B cell (primary cell): ENCODE measurements at places on chromosomes 5 and 9. TPM values are rescaled to one million over a fixed set of nuclear protein-coding genes. Genes with fewer than 3 reads are reported as not detected.

DNA sequence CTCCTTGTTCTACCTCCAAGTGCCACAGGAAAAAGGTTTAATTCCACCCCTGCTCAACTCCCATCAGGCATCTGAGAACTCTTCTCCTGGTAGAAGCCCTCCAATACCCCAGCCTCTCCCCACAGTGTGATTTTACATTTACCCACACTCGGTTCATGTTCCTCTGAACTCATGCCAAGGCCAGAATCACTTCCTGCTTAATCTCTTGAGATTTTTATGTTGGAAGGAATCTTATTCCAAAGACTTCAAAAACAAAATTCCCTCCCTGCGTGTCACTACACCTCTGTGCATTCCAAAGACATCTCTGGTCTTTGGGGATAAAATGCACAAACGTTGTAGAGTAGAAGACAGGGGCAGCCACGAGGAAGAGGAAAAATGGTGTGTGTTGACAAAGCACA, 186.8 kb downstream of the ACTL7B start:
- no peaks in the 10 kb centered on the region for H3K36me3 ChIP-seq
- no peaks in the 10 kb centered on the region for H3K4me1 ChIP-seq
- H3K27ac ChIP-seq: no peak overlapping the region

- H3K4me3 ChIP-seq: no peak overlapping the region
- H3K4me1 ChIP-seq: peaks cover 5% of the 10 kb centered on the region
- H3K27me3 ChIP-seq: no peaks in the 10 kb centered on the region
Measured at GRCh38 chr9:33436445-33436844, 10.9 kb downstream of the AQP3 start.

- DNase-seq: no peak
- no peaks in the 10 kb centered on the region for H3K36me3 ChIP-seq
- H3K4me1 ChIP-seq: no peaks in the 10 kb centered on the region
- H3K27ac ChIP-seq: no peak overlapping the region
Measured at GRCh38 chr5:127615916-127616315, 33.0 kb upstream of the CTXN3 start.

DNA sequence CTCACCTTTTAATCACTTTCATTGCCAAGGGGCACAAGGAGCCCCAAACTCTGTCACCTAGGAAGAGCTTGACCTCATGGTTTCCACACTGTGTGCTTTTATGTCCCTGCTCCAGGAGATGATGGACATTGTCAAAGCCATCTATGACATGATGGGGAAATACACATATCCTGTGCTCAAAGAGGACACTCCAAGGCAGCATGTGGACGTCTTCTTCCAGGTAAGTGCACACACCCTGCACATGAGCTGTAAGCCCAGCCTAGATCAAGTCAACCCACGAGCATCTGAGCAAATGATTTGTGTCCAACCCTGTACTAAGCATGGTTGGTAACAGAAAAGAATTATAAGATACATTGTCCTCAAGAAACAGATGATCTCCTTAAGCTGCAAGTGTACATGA, 50.8 kb upstream of the GABRP start:
- no peaks in the 10 kb centered on the region for H3K36me3 ChIP-seq
- H3K27me3 ChIP-seq: no peaks in the 10 kb centered on the region
- no peak overlapping the region for H3K27ac ChIP-seq
- no peak for DNase-seq

DNA sequence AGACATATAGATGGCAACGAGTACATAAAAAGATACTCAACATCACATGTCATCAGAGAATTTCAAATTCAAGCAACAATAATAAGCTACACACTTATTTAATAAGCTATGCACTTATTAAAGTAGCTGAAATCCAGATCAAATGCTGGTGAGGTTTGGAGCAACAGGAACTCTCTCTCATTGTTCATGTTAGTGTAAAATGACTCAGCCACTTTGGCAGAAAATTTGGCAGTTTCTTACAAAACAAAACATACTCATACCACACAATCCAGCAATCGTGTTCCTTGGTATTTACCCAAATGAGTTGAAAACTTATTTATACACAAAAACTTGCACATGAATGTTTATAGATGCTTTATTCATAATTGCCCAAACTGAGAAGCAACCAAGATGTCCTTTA, 131.5 kb upstream of the NFIL3 start:
- H3K27me3 ChIP-seq: no peaks in the 10 kb centered on the region
- H3K4me3 ChIP-seq: no peak overlapping the region
- no peaks in the 10 kb centered on the region for H3K4me1 ChIP-seq
- DNase-seq: no peak

Gene BOD1
- total RNA-seq: 34.7 and 36.7 TPM in 2 replicates

Gene FIBCD1
- total RNA-seq: not detected in 2 replicates

Gene GKAP1
- total RNA-seq: 21.6 and 23.1 TPM in 2 replicates
